ENCODE measurements at places on chromosomes 16 and 17. TPM values are rescaled to one million over a fixed set of nuclear protein-coding genes. Genes with fewer than 3 reads are reported as not detected.

DNA sequence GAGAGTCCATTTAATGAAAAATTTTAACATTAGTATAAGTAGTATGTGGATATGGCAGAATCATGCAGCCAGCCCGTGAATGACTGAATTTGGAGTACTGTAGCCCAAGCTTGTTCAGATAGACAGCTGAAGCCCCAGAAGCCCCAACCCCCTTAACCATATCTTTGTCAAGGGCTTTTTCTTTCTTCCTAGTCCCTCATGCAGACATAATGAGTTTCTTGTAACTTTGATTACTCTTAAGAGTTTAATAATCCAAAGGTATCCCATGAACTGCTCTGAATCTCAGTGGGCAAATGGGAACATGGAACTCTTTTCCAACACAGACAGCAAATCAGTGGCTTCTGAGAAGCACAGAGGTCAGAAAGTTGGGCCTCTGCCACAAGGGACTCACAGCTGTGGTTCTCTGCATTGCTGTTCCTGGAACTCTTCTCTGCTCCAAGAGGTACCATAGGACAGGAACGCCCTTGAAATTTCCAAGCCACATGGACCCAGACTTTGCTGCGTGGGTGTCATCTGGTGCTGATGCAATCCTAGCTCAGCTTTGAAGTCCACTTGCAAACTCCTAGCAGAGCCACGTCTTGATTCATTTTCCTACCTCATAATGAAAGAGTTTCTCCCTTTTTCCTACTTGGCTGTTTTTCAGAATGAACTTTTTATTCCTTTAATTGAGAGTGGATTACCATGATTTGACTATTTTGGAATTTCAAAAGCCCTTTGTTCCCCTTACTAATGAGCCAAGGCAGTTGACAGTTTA is 18.1 kb downstream of the LYRM1 start:
- DNase-seq, result peak; percentile 81

DNA sequence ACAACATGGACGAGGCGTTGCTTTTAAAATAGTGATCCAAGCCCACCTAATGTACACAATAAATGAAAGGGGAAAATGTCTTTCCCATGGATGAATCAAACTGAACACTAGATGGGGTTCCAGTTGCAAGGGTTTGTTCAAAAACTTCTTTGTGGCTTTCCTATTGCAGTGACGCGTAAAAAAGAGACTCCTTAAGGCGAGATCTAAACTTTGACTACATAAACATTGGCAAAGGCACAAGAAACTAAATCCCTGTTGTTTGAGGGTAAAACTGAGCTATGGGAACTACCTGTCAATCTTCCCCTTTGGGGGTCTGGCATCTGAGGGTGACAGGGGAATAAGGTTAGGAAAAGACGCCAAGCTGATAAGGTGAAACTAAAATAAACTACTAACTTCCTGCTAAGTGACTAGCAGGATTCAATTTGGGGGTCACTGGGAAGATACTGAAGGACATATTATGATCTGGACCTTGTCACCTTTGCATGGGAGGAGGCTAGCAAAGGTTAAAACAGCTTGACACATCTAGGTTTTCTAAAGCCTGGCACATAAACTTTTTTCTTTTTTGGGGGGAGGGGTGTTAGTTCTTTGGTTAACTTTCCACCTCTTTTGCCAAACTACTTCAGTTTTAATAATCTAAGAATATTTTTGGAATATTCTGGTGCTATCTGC is 4.7 kb downstream of the SALL1 start:
- DNase-seq, result no peak

- no peak for DNase-seq
Measured at GRCh38 chr17:1047879-1048470, 51.0 kb downstream of the TIMM22 start.

GRCh38 chr17:48723423-48724250 is 652 bp downstream of the PRAC2 start:
- DNase-seq, result no peak

DNA sequence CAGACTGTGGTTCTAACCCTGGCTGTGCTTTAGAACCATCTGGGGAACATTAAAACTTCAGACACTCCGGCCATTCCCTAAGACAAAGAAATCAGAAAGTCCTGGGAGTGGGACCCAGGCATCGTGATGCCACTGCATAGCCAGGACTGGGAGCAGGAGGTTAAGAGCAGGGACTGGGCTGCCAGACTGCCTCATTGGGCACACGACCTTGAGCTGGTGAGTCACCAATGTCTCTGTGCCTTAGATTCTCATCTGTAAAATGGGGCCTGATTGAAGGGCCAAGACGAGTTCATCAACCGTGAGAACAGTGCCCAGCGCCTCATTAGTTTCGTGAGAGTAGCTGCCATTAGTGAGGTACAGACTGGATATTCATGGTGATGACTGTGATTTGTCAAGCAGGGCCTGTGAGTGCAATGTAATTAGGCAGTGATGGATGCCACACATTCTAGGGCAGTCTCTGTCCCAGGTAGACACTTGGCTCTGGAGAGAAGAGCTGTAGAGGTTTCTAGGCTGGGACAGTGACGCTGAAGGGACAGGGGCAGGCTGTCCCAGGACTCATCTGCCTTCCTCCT is 196.8 kb downstream of the NTN1 start:
- peak; percentile 30 for DNase-seq

GRCh38 chr16:58732545-58733247 is 1.4 kb downstream of the GOT2 start:
- peak; percentile 87 for DNase-seq

CRHR1 gene
- total RNA-seq, result not detected

XYLT1 gene
- 43.4 TPM for total RNA-seq

LIMD2 gene
- total RNA-seq, result 5.9 TPM

Data from osteoblast (primary cell).